ENCODE measurements at places on chromosomes 3 and 15. TPM values are rescaled to one million over a fixed set of nuclear protein-coding genes. Genes with fewer than 3 reads are reported as not detected.

Gene PLCB2
- total RNA-seq, result 14.9 TPM

Gene MFN1
- total RNA-seq, result 41.7 TPM

Gene PRR20G
- not detected for total RNA-seq

Gene ZBBX
- total RNA-seq, result not detected

- no peaks in the 10 kb centered on the region for H3K4me1 ChIP-seq
- no peaks in the 10 kb centered on the region for H3K27me3 ChIP-seq
- no peaks in the 10 kb centered on the region for H3K36me3 ChIP-seq
- H3K4me3 ChIP-seq, result no peak overlapping the region
- no peak for DNase-seq
These were observed 97.0 kb upstream of the NMNAT3 start for GRCh38 chr3:139774560-139775302.

DNA sequence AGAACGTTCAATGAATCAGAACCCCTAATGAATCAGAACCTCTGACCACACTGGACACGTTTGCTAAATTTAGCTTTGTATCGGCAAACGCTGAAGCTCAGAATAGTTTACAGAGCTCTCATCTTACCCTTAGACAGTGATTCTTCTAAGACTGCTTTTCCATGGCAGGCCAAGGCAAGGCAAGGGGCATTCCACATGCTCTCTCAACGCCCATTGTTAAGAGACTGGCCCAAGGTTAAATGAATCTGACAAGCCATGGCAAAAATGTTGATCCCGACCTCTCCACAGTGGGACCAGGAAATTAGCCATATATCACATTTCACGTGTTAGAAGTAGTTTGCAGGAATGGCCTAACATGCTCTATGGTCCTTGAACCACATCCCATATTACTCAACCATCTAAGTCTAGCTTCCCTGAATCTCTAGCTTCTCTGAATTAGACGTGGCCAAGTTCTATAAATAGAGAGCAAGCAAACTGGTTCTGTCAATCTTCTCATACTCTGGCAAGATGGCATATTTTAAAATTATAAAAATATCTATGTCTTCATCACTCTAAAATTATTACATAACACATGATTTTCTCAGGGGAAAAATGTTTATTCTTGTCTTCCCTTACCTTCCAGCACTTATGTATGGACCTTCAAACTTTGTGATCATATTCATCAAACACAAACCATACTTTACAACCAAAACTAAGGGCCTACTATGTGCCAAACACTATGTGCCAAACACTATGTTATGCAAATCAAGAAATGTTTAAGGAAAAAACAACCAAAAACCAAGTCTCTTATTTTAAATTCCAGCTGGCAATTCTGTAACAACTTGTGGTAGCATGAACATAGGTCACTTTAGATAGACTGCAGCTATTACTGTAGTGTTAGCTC is 54.3 kb downstream of the AAGAB start:
- H3K27me3 ChIP-seq, result no peaks in the 10 kb centered on the region
- peaks cover 4% of the 10 kb centered on the region for H3K4me1 ChIP-seq
- no peak overlapping the region for H3K4me3 ChIP-seq
- peaks cover 7% of the 10 kb centered on the region for H3K36me3 ChIP-seq

DNA sequence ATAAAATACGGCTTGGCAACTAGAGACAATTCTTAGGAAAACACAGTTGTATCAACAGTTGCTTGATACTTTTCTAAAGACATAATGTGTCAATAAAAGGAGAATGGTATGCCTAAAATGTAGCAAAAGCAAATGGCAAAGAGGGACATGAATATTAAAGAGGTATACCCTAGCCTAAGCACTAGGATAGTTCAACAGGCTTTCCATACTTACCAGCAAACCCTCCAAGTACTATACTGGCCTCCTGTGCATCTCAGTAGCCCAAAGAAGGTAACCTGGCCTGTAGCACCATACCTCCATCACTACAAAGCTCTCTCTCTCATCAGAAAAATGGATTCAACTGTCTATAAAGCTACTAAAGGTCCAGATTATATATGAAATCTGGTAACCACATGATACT is 7.5 kb downstream of the SETD2 start:
- H3K27me3 ChIP-seq, result no peaks in the 10 kb centered on the region
- no peak overlapping the region for H3K27ac ChIP-seq
- no peak overlapping the region for H3K4me3 ChIP-seq
- no peak for DNase-seq
- H3K4me1 ChIP-seq, result peaks cover 24% of the 10 kb centered on the region

GRCh38 chr3:32143849-32144757 is 37.7 kb downstream of the GPD1L start:
- DNase-seq, result peak; percentile 18
- no peak overlapping the region for H3K4me3 ChIP-seq
- H3K27ac ChIP-seq, result no peak overlapping the region
- H3K36me3 ChIP-seq, result no peaks in the 10 kb centered on the region

GRCh38 chr15:28147801-28148200 is 48.7 kb upstream of the OCA2 start:
- no peaks in the 10 kb centered on the region for H3K27me3 ChIP-seq
- no peak overlapping the region for H3K4me3 ChIP-seq

DNA sequence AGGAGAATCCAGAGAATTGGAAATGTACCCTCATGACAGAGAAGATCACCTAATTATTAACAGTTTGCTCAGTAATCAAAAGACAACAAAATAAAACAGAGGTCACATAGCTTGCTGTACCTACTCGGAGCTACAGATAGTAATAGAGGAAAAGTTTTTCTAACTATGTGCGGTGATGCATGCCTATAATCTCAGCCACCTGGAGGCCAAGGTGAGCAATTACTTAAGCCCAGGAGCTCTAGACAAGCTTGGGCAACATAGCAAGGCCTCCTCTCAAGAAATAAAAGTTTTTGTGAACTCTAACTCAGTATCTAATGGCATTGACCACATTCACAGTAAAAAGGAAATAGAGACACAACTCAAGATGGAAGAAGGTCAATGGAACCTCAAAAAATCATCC is 243.6 kb downstream of the ATP8B4 start:
- no peak overlapping the region for H3K27ac ChIP-seq
- H3K27me3 ChIP-seq, result no peaks in the 10 kb centered on the region
- DNase-seq, result no peak
- no peak overlapping the region for H3K4me3 ChIP-seq
- no peaks in the 10 kb centered on the region for H3K36me3 ChIP-seq

DNA sequence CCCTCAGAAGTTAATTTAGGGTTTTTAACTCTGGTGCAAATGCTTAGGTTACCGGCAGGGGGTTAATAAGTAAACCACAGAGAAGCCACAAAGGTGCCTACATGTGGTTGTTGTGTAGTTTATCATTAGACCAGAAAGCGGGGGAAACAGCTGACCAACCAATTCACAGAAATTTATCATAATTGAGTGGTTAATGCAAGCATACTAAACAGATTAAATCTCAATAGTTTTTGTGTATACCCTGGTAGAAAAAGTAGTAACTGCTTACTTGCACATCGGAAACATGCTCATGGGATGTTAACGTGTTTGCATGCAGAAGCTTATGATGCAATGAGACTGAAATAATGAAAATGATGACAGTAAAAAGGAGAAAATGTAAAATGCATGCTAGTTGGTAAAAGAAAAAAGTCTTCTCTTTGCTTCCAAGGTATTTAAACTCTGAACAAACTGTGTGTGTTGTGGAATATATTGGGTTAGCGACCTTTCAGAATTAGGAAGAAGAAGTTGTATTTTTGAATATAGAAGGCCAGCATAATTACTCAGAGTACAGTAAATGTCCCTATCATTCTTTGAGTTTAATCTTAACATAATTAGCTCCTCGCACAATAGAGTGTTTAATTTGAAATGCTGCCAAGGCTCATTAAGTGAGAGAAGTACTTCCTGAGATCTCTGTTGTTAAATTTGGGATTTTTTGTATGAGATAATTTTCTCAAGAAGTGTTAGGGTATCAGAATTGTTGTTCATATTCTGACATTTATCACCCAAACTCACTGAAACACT is 316.2 kb downstream of the PTPRG start:
- no peak overlapping the region for H3K4me3 ChIP-seq
- H3K36me3 ChIP-seq, result no peaks in the 10 kb centered on the region
- no peak for DNase-seq
- no peaks in the 10 kb centered on the region for H3K27me3 ChIP-seq
- no peaks in the 10 kb centered on the region for H3K4me1 ChIP-seq

DNA sequence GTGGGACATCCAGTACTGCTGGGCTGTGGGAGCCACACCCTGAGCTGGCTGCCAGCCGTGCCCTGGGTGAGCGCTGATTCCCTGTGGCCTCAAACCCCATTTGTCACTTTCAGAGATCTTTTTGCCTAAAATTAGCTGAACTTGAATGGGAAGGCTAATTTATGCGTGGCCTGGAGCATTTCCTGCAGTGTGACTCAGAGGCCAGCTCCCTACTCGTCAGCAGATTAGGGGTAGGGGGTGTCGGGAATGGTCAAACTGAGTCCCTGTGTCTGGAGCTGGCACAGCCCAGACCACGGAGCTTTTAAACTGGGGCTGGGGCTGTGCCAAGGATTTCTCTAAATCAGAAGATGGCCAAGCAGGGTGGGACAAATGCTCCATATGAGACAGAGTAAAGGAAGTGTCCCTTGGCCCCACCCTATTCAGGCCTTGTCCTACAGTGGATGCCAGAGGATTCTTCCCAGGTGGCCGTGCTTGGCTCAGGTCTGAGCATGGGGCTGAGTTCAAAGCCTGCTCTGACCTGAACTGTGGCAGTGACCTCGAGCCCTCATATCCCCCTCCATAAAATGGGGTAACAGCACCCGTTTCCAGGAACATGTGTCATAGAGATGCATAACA is 59.7 kb downstream of the ATP2B2 start:
- no peak overlapping the region for H3K27ac ChIP-seq
- no peaks in the 10 kb centered on the region for H3K4me1 ChIP-seq
- no peaks in the 10 kb centered on the region for H3K27me3 ChIP-seq
- DNase-seq, result no peak
- H3K36me3 ChIP-seq, result no peaks in the 10 kb centered on the region

DNA sequence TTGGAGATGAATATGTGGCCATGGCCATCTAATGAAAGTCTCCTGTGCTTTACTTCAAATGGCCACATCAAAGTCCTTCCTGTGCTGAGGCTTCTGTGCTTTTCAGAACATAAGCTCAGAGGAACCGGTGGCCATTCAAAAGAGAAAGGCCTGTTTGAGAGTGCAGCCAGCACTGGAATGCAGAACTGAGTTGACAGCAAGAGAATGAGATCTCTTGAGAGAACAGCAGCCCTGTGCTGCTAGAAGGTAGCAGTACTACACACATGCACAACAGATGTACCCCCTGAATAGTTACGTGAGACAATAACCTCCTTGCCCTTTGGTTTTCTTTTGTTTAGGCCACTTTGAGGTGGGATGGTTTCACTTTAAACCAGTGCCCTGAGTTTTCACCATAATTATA is 292.5 kb downstream of the PTPRG start:
- H3K4me3 ChIP-seq, result no peak overlapping the region
- H3K4me1 ChIP-seq, result peaks cover 23% of the 10 kb centered on the region
- H3K27me3 ChIP-seq, result no peaks in the 10 kb centered on the region
- DNase-seq, result no peak

DNA sequence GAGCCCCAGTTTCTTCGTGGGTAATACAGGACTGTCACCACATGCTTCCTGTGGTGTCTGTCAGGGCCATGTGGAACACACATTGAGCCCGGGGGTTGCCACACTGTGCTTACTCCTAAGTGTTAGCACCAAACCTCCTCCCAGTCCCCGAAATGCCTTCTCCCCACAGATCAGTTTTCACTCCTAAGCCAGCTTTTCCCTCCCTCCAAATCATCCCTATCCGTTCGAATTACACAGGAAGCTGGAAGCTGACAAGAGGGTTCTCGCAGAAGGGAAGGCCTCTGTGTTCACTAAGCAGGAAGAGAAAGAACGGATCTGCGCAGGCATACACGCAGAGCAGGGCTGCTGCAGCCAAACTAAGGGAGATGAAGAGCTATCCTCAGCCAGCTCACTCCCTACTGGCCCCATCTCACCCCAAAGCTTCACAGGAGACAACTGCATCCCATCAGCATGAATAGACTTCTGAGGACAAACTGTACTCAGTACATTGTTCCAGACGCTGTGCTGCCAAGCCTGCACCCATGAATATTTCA is 32.3 kb downstream of the XXYLT1 start:
- no peak for DNase-seq
- H3K4me1 ChIP-seq, result no peaks in the 10 kb centered on the region
- H3K36me3 ChIP-seq, result no peaks in the 10 kb centered on the region
- no peak overlapping the region for H3K4me3 ChIP-seq

- no peak overlapping the region for H3K4me3 ChIP-seq
- H3K4me1 ChIP-seq, result peaks cover 7% of the 10 kb centered on the region
- no peaks in the 10 kb centered on the region for H3K36me3 ChIP-seq
- H3K27ac ChIP-seq, result no peak overlapping the region
These were observed 81.5 kb downstream of the CSNK1G1 start for GRCh38 chr15:64274341-64274950.

DNA sequence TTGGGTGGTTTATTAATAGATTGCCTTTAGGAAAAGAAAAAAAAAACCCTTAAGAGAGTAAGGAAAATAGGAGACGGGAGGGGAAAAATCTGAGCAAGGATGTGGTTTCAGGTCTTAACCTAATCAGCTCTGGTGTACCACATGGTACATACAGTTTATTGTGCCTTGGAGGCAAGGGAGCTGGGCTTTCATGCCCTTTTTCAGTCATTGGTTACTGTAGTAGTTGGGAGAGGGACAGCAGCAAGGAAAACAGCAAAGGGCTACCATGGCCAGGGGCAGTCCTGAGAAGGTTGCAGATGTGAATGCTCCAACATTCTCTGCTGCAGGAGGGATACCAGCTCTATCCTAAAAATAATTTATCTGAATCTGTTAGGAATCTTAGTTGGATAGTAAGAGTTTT is 5.9 kb downstream of the CMC1 start:
- no peaks in the 10 kb centered on the region for H3K36me3 ChIP-seq
- DNase-seq, result no peak
- no peak overlapping the region for H3K27ac ChIP-seq
